ENCODE measurements at places on chromosomes 11 and 22.

DNA sequence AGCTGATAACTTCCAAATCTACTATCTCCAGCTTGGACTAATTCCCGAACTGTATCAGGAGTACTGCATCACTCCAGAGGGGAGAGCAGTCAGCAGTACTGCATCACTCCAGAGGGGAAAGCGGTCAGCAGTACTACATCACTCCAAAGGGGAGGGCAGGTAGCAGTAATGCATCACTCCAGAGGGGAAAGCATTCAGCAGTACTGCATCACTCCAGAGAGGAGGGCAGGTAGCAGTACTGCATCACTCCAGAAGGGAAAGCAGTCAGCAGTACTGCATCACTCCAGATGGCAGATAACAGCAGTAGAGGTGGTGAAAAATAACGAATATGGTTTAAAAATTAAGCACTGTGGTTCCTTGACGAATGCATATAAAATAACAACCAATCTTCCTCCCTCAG lies 8.4 kb downstream of the CWC15 start:
- DNase-seq = no peak

GRCh38 chr11:27722117-27722952 lies 22.1 kb upstream of the BDNF start:
- no peak for DNase-seq

- DNase-seq = no peak
Observed at GRCh38 chr22:42582987-42583386, 29.2 kb downstream of the SERHL2 start.

DNA sequence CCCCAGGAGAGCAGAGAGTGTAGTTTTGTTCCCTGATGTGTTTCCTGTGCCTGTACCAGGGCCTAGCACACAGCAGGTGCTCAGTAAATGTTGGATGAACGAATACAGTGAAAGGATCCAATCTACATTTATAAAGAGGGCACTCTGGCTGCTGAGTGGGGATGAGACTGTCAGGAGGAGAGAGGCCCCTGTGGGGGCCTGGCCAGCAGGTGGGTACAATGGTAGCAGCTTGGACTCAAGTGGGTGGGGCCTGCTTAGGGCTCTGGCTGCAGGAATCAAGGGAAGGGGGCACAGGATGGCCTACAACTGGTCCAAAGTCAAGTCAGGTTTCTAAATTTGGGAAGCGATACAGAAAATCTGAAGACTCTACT lies 156.6 kb upstream of the GRK3 start:
- DNase-seq = no peak

DNA sequence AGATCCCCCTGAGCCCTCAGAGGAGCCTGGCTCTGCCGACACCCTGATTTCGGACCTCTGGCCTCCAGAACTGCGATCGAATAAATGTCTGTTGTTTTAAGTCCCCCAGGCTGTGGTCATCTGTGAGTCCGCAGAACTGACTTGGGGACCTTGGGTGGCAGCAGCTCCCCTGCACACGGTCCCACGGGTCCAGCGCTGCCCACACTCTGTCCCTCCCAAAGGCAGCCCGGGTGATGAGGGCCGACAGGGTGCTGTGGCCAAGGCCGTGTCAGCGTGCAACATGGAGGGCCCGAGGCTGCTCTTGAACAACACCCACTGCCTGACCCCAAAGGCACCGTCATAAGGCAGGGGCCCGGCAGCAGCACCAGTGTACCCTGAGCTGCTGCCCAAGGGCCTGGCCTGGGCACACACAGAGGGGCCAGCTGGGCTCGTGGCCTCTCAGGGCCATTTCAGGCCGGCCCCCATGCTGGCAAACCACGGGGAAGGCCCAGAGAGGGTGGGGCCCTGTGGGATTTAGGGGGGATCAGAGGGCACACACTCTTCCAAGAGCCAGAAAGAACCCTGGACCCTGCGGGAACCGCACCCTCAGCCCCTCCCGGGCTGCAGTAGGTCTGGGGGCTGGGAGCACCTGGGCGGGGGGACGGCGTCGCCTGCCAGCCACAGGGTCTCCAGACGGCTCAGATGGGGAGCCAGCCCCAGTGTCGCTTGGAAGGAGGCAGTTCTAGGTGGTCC lies 77.1 kb upstream of the PRR5 start:
- no peak for DNase-seq

DNA sequence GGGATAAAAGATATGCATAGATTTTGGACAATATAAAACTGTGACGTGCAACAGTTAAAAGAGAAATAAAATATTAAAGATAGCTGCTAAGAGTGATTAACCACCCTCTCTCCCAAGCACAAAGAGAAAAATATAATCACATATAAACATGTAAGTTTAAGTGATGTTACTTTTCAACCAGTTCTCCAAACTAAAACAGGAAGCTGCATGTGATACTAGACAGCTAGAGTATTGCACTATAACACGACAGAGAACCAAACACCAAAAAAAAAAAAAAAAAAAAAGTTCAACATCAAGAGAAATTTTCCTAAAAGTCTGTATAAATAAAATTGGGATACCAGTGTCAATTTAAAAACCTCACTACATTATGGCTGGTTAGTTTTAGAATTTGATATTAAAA lies 79.1 kb downstream of the PICALM start:
- DNase-seq = no peak

- no peak for DNase-seq
Observed at GRCh38 chr22:35656284-35656752, 8.1 kb downstream of the APOL6 start.

- no peak for DNase-seq
Observed at GRCh38 chr11:23759489-23759888, 737.4 kb upstream of the LUZP2 start.

DNA sequence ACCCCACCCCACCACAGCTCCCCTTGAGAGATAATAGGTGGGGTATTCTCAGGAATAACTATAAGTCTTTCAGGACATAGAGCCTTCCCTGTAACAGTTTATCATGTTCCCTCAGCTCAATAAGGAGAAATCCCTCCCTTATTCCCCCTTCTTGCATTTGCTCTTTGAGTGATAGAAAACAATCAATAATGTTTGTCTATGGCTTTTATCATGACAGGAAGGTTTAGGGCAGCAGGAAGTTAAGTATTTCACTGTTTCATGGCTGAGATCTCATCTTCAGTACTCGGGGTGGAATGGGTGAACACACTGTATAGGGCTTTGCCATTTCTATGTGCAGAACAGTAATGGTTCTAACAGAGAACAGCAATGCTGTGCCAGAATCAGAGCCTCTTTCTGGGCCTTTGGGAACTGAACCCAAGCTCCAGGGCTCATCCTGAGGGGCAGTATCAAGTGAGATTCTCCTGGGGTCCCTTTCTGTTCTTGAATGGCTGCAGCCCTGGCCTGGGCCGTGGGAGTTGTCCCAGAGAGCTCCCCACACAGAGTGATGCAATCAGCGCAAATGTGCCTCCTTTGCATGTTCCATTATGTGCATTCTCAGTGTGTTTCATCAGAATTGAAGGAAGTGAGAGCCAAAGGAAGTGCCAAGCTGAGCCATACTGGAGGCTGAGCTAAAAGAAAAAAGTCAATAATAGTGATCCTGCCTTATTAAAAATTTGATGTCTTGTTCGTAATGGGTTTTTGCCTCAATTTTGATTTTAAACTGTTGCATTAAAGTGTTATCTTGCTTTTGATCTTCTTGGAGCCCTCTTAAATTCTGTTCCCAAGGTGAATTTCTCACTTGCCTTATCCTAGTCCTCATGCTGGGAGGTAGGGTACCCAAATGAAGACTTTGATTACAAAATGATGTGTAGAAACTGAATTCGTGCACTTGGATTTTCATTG lies 2.9 kb upstream of the CYP2R1 start:
- DNase-seq = no peak

DNA sequence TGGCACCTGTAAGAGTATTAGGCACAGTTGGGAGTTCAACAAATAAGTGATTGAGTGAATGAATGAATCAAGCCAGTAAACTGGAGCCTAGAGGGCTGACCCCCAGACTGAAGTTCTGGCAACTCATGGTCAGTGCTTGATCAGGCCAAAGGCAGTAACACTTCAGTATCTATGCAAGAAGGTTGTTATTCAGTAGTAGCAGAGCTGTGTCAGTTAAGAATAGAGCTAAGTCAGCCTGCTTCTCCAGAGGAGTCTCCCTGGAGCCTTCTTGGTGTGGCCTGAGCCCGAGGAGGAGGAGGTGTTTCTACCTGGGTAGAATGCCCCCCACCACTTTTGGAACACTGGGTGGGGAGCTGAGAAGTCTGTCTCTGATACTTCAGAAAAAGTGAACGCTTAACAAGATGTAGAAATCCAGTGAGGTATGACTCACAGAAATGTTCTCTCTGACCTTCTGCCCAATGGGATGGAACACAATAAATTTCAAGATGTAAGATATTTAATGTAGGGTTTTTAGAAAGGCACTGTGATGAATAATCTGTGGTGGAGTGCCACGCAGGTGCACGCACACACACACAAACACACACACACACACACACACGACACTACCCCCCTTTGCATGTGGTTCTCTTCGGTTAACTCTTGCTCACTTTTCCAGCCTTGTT lies 219.9 kb downstream of the HIPK3 start:
- no peak for DNase-seq

- DNase-seq = no peak
Observed at GRCh38 chr11:32400196-32400595, 35.1 kb downstream of the WT1 start.
